ENCODE measurements at places on chromosomes 3 and 15.

GRCh38 chr3:16013568-16013967, 160.9 kb upstream of the GALNT15 start:
- no peak for ATAC-seq

- ATAC-seq: no peak
Measured at GRCh38 chr3:46091741-46092701, 64.7 kb upstream of the XCR1 start.

DNA sequence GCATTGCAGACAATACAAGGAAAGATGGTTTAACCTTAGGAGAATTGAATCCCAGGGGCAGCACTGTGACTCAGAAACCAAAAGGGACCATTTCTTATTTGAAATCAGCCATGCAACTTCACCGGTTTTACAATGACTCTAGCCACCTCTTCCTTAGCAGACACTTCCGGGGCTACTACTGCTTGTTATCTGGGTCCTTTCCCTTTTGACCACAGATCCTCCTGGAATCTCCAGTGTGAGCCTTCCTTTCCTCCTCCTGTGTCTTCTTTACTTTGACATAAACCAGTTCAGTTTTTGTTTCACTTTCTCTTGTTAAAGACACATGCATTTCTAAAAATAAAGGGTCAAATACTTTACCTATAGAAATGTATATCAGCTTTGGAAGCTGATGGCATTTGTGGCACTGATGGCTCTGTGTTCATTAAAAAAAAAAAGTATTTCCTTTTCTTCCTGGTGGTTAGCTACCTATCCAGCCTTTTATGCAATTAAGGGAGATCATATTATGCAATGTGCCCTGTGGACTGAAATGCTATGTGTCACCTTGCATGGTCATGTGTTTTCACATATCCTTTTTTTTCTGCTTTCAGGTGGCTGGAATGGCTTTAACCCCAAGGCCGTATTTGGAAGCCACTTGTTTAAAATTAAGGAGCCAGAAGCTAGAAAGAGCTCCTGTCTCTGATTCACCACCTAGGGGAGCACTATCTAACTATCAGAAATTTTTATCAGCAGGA, 296.2 kb downstream of the CHL1 start:
- no peak for ATAC-seq

- peak; percentile 38 for ATAC-seq
Measured at GRCh38 chr15:101115786-101116680, 135.8 kb downstream of the CHSY1 start.

GRCh38 chr3:12508291-12508700, 24.0 kb downstream of the TSEN2 start:
- peak; percentile 96 for ATAC-seq

DNA sequence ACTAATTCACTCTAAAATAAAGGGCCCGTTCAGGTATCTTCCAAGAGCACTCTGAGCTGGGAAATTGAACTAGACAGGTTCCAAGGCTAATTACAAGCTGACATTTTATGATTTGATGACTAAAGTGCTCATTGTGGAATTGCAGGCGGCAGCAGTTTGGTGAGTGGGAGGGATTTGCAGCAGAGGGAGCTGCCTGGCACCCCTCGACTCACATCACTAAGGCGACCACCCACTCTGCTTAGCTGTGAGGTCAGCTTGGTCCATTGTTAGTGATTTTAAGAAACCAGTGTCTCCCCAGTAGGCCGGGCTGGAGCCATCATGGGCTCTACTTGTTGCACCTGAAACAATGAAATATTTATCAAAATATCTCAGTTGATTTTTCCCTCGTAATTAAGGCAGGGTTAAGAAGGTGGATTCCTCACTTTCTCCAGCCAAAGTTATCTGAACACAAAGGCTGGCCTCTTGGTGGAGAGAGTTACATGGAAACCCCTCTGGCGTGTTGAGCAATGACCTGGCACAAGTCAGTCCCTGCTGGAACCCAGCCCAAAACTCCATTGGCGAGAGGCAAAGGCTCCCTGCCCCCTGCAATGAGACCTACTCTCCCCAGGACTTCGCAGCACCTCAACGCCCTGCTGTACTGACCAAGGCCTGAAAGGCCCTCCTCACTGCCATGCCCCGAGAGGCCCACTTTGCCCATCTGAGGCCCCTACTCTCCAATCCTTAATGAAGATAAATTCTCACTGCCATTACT, 65.0 kb upstream of the ATP2B2 start:
- ATAC-seq: no peak

DNA sequence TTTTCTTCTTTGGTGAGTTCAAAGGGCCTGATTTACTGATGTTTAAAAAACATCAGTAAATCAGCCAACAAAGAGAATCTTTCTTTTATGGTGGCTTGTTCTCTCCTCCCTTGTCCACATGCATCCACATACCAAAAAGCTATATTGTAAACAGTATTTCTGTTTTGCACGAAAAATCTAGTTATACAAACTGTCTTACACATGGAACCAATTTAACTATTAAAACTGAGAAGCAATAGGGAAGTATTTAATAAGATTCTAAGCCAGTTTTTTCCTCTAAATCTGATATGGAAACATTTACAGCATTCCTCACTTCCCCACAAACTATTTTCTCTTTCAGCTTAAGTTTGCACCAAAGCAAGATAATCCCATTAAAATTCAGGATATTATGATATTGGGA, 110.8 kb upstream of the ICE2 start:
- no peak for ATAC-seq

GRCh38 chr3:99648101-99648500, 9.7 kb downstream of the COL8A1 start:
- peak; percentile 58 for ATAC-seq

GRCh38 chr15:63763476-63764123, 70.1 kb downstream of the HERC1 start:
- no peak for ATAC-seq

GRCh38 chr15:85925649-85926237, 131.0 kb upstream of the KLHL25 start:
- ATAC-seq: no peak

- peak; percentile 40 for ATAC-seq
Measured at GRCh38 chr3:129230311-129231019, 18.9 kb upstream of the COPG1 start.

DNA sequence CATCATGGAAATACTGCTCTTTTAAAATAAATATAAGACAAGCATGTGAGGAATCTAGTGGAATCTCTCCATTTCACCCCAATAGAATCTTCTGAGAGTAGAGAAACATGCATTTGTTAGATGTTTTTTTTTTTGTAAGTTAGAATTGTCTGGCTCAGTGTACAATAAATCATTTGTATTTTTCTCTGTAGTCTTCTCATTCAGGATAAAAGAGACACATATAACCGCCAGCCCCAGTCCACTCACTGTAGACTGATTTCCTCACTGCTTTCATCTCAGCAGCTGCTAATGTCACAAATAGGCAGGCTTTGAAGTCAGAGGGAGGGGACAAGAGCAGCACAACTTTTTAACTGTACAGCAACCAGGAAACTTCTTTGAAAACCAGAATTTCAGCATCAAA, 140.2 kb upstream of the RBMS3 start:
- ATAC-seq: no peak

GRCh38 chr15:94015324-94015723, 216.0 kb upstream of the MCTP2 start:
- ATAC-seq: no peak

DNA sequence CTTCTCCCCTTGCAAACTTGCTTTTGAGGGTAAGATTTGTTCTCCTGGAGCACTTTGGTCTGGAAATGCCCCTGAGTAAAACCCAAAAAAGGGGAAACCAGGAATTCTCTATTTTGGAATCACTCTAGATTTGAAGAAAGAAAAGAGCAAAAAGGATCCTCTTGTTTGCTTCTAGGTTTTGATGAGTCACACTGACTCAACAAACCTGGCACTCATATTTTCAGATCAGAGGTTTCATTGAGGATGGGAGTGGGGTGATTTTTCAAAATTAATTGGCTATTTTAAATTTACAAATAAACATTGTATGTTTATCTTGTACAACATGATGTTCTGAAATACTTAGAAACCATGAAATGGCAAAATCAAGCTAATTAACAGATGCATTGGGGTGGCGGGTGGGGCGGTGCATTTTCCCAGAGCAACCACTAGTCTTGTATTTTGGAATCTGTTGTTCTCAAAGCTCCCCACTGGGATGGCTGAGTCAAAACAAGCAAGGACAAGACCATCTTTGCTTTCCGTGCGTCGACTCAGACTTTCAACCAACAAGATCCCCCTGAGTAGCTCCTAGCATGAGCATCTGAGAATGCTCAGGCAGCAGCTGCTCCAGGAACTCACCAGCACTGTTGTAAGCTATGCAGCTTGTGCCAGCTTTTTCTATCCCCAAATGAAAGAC, 451.4 kb downstream of the WDR72 start:
- ATAC-seq: no peak

GRCh38 chr3:178676942-178677790, 140.9 kb downstream of the KCNMB2 start:
- ATAC-seq: no peak

DNA sequence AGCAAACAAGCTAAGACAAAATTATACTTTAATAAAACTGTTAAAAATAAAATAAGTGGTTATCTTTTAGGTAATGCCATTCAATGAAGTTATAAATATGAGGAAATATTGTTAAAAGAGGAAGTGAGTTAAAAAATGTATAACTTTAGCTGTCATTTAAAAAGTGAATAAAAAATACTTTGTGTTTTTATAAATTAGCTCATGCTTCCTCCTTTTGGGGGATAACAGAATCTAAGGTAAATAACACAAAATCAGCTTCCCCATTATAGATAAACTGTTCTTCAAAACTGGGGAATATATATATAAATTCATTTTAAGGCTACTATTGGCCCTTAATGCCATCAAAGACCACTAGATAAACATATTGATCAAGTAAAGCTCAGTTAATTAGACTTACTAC, 113.7 kb upstream of the AADACL2 start:
- ATAC-seq: no peak

GRCh38 chr15:60899322-60899966, 329.7 kb downstream of the RORA start:
- no peak for ATAC-seq

DNA sequence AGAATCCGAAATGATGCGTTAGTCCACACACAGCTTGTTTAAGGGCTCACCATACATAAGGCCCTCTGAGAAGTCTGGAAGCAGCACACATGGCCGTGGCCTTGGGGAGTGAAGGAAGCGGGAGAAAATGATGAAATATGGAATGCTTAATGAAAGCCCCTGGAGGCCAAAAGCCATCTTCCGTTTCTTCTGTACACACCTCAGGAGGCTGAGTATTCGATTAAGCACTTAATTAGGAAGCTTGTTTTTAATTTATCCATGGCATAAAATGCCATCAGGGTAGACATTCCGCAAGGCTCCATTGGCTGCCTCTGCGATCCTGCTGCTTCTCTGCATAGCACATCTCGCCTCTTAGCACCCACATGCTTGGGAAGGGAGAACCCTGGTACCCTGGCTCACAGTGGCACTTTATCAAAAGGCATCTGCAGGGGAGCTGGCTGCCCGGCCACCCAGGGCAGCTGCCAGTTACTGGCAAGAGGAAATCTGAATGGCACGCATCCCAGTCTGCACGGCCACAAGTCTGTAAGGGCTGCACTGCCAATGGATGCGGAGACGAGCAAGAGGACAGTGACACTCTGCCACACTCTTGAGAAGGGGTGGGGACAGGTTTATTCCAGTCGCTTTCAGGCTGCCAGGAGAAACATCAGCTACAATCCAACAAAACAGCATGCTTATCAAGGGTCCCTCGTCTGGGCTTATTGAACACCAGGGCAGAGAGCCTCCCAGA, 356.2 kb downstream of the OCA2 start:
- no peak for ATAC-seq

DNA sequence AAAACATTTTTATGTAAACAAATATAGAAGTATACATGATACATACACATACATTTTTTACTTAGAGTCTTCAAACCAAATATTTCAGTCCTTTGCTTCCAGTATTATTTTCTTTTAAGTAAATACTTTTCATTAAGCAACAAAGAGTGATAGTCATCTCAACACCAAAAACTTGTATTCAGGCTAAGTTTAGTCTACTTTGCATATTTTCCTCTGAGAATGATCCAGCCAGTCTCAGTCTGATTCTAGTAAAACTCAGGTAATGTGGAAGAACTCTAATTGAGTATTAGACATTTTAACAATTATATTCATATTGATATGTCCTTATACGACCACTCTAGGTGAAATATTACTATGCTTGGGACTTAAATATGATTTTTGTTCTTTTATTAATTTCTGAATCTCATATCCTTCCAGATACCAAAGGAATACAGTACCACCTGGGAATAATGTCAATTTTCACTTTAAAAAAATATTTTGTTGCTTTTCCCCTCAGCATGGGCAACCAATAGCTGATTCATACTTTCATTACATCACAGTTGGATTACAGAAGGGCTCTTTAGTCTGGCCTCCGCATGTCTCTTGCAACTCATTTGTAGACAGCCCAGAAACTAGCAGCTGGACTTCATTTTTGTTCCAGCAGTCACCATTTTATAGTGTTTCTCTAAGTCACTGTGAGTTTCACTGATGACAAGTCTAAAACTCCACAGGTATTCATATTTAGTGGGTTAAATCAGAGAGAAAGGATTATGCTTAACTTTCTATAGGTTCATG, 390.4 kb downstream of the ZBTB20 start:
- peak; percentile 82 for ATAC-seq

DNA sequence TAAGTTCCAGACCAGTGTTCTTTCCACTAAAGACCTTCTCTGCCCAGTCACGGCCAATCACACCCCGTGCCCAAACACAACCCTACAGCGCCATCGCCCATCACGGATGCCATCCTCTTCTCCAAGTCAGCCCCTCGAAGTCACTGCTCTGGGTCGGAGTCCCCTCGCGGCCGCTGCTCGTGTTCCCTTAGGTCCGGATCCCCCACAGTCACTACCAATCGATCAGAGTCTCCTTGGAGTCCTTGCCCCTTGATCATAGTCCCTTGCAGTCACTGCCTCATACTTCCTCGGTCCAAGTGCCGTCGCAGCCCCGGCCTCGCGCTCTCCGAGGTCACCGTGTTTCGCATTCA, 461 bp downstream of the PCYT1A start:
- peak; percentile 9 for ATAC-seq

DNA sequence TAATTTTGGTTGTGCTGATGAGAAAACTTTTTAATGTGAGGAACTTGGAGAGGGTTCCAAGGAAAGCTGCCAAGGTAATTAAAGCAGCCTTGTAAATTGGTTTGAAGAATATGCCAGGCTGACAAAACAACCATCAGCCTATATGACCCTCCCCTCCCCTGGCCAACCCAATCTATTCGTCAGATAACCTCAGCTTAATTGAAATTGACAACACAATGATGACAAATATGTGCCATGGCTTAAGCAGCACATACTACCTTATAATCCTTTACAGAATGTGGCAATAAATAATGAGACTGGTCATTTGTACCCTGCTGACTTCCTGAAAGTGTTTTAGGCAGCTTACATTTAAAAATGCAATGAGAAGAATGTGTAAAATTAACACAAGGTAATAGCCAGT, 118.2 kb downstream of the EFHB start:
- ATAC-seq: no peak

- no peak for ATAC-seq
Measured at GRCh38 chr15:99361545-99362185, 110.4 kb downstream of the LRRC28 start.

Measured in gastroesophageal sphincter (tissue), 4 donors.